Kasumi-1 (cell line): ENCODE measurements at places on chromosomes 3 and 15.

- no peak for DNase-seq
These were observed 80.3 kb upstream of the ABHD17C start for GRCh38 chr15:80614711-80615360.

DNA sequence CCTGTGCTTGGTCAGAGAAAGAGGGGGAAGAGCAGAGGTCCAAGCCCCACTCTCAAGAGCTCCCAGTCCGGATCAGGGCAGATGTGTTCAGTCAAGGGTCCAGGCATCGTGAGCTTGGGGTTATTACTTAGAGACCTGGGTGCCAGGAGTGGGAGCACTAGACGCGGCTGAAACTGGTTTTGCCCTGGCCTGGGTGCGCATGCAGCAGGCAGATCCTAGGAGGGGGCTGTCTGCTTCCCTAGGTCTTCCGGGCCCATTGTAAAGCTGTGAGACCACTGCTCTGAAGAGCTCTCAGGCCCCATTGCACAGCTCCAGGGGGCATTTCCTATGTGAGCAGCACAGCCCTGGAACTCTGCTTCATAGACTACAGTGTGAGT lies 204.9 kb upstream of the LINGO1 start:
- DNase-seq: no peak

GRCh38 chr15:60912984-60913697 lies 316.0 kb downstream of the RORA start:
- DNase-seq: no peak

GRCh38 chr3:51734572-51734907 lies 27.7 kb downstream of the GRM2 start:
- DNase-seq: no peak

DNA sequence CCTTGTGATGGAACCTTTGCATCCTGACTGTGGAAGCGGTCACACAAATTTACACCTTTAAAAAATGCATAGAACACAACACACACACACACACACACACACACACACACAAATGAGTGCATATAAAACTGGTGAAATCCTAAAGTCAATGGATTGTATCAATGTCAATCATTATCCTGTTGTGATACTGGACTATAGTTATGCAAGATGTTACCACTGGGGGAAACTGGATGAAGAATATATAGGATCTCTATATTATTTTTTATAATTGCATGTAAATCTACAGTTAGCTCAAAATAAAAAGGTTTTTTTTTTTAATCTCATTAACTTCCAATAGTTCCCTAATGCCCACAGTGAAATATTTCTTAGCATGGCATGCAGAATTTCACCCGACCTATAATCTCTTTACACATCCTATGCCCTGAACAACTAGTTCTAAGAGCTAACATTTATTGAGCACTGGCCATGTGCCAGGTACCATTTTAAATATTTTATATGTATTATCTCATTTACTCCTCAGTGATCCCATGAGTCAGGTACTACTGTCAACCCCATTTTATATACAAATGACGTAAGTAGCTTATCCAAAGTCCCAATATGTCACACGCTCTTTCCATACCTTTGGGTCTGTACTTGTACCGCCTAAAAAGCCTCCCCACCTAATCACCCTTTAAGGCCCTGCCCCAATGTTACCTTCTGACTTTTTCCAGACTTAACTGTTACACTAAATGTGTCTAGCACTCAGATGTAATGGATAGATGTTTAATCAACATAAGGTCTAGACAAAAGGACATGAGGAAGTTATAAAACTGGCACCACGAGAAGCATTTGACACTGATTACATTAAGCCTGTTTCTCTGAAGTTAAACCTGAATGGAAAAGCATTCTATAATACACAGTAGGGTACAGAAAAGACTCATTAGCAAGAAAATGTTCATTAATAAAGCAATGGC lies 5.5 kb downstream of the ABCC5 start:
- DNase-seq: no peak

GRCh38 chr3:29363110-29363509 lies 82.2 kb downstream of the RBMS3 start:
- DNase-seq: no peak

- DNase-seq: no peak
These were observed 129.8 kb downstream of the ZNF385D start for GRCh38 chr3:21621181-21621651.

- DNase-seq: peak; percentile 88
These were observed 7.8 kb upstream of the SUMF1 start for GRCh38 chr3:4474683-4475490.
